ENCODE measurements at places on chromosomes 6 and 20.

DNA sequence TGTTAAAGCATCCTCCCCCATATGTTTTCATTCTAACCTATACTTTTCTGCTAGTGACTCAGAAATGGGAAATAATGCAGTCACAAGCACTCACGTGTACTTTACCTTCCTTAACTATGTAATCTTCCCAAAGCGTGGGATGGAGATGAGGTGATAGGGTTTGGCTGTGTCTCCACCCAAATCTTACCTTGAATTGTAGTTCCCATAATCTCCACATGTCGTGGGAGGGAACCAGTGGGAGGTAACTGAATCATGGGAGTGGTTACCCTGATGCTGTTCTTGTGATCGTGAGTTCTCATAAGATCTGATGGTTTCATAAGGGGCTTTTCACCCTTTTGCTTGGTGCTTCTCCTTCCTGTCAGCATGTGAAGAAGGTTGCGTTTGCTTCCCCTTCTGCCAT is 35.4 kb downstream of the AGPAT4 start:
- DNase-seq: no peak

GRCh38 chr20:46433051-46433450 is 26.6 kb upstream of the ELMO2 start:
- DNase-seq: no peak

- no peak for DNase-seq
Observed at GRCh38 chr20:44805335-44805978, 4.9 kb downstream of the RIMS4 start.

- no peak for DNase-seq
Observed at GRCh38 chr20:5836569-5836968, 86.4 kb downstream of the SHLD1 start.

DNA sequence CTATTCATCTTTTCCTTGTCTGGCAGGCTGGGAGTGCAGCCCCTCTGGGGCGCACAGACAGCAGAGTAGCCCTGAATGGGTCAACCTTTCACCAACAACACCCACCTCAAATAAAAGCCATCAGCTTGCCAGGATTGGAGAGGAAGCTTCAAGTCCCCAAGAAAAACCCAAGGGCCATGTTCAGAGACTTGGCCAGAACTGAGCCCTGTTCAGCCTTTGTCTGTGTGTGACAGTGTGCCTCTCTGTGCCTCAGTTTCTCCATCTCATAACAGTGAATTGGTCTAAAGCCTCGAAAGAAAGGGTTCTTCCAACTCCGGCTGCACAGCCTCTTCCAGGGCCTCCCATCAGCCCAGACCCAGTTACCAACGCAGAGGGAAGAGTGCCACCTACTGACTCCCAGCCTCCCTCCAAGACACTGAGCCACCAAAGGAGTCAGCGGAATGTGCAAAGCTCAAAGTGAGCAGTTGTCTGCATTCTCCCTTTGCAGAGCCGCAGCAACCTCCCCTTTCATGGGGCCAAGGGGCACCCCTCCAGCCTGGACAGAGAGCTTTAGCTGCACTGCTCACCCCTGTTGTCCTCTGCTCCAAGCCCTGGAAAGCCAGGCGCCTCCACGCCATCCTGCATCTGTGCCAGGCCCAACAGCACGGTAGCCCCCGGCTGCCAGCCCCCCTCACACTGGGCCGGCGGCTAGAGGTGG is 82.7 kb upstream of the TOP1 start:
- peak; percentile 49 for DNase-seq
